ENCODE measurements at places on chromosomes 3 and 15. TPM values are rescaled to one million over a fixed set of nuclear protein-coding genes. Genes with fewer than 3 reads are reported as not detected.

GRCh38 chr15:51696566-51696965 lies 15.3 kb downstream of the SCG3 start:
- peaks cover 18% of the 10 kb centered on the region for H3K27me3 ChIP-seq
- H3K4me1 ChIP-seq, result no peaks in the 10 kb centered on the region
- H3K36me3 ChIP-seq, result no peaks in the 10 kb centered on the region
- DNase-seq, result no peak

- no peak overlapping the region for H3K27ac ChIP-seq
- no peaks in the 10 kb centered on the region for H3K27me3 ChIP-seq
- H3K4me3 ChIP-seq, result no peak overlapping the region
- no peaks in the 10 kb centered on the region for H3K36me3 ChIP-seq
- DNase-seq, result no peak
- no peaks in the 10 kb centered on the region for H3K4me1 ChIP-seq
These were observed 10.5 kb upstream of the ANO10 start for GRCh38 chr3:43632269-43632733.

DNA sequence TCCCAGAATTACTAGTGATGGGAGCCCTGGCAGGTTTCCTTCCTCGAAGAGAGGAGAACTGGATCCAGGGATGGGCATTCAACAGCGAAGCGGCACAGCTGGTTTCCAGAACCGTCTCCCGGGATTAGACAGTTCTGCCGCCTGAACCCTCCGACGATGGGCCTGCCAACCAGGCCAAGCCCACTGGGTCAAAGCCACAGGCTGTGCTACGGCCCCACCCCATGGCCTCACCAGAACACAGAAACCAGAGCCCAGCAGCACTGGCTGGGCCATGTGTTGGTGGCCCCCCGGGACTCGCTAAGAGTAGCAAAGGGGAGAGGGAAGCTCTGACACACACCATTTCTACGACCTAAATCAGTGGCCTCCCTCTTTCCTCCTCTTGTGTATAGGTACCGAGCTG lies 2.2 kb downstream of the C15orf62 start:
- H3K27ac ChIP-seq, result no peak overlapping the region
- DNase-seq, result no peak
- peaks cover 19% of the 10 kb centered on the region for H3K4me1 ChIP-seq
- H3K27me3 ChIP-seq, result no peaks in the 10 kb centered on the region
- H3K4me3 ChIP-seq, result no peak overlapping the region

Gene SAMD7
- not detected for polyA plus RNA-seq

Gene GHSR
- polyA plus RNA-seq, result not detected

Gene SPINK8
- polyA plus RNA-seq, result not detected

Gene DUOX1
- polyA plus RNA-seq, result 4.3 TPM
